ENCODE measurements at places on chromosomes 6 and 20. TPM values are rescaled to one million over a fixed set of nuclear protein-coding genes. Genes with fewer than 3 reads are reported as not detected.

The EMILIN3 gene
- polyA plus RNA-seq: not detected

The PAQR8 gene
- 6.5 TPM for polyA plus RNA-seq

The MOXD1 gene
- polyA plus RNA-seq: not detected

The CRYBG1 gene
- polyA plus RNA-seq: 3.2 TPM

The NUDT3 gene
- 10.3 TPM for polyA plus RNA-seq

The TFAP2C gene
- polyA plus RNA-seq: not detected

The CTCFL gene
- polyA plus RNA-seq: not detected

The TUBB gene
- 84.0 TPM for polyA plus RNA-seq

The DAAM2 gene
- not detected for polyA plus RNA-seq

The ATAT1 gene
- 3.1 TPM for polyA plus RNA-seq

The CBFA2T2 gene
- 7.5 TPM for polyA plus RNA-seq

The FBXO9 gene
- polyA plus RNA-seq: 59.6 TPM

The PRL gene
- not detected for polyA plus RNA-seq

The NTSR1 gene
- not detected for polyA plus RNA-seq

The ID1 gene
- 1.9 TPM for polyA plus RNA-seq

The UBR2 gene
- 6.4 TPM for polyA plus RNA-seq

The BPIFB2 gene
- polyA plus RNA-seq: not detected

The ADGRF4 gene
- not detected for polyA plus RNA-seq

The NEURL2 gene
- polyA plus RNA-seq: 1.0 TPM

The PAX1 gene
- polyA plus RNA-seq: not detected

The SLC22A2 gene
- polyA plus RNA-seq: not detected

The CDC5L gene
- polyA plus RNA-seq: 10.6 TPM

The ANGPT4 gene
- not detected for polyA plus RNA-seq

The PARD6B gene
- polyA plus RNA-seq: 0.96 TPM

The MAK gene
- 0.06 TPM for polyA plus RNA-seq

The PTGIS gene
- polyA plus RNA-seq: not detected

The FOXQ1 gene
- polyA plus RNA-seq: not detected

The ELOVL2 gene
- polyA plus RNA-seq: not detected

The ZSCAN31 gene
- 1.5 TPM for polyA plus RNA-seq

The IPCEF1 gene
- polyA plus RNA-seq: 35.2 TPM

The PDYN gene
- polyA plus RNA-seq: not detected
